Activated naive CD4-positive, alpha-beta T cell treated with anti-CD3 and anti-CD28 coated beads, Interleukin-2, amount 50 U/mL, for 72 hours (primary cell): ENCODE measurements at places on chromosomes 16 and 17. TPM values are rescaled to one million over a fixed set of nuclear protein-coding genes. Genes with fewer than 3 reads are reported as not detected.

GRCh38 chr16:49277386-49277742 lies 4.3 kb downstream of the CBLN1 start:
- no peak for DNase-seq

DNA sequence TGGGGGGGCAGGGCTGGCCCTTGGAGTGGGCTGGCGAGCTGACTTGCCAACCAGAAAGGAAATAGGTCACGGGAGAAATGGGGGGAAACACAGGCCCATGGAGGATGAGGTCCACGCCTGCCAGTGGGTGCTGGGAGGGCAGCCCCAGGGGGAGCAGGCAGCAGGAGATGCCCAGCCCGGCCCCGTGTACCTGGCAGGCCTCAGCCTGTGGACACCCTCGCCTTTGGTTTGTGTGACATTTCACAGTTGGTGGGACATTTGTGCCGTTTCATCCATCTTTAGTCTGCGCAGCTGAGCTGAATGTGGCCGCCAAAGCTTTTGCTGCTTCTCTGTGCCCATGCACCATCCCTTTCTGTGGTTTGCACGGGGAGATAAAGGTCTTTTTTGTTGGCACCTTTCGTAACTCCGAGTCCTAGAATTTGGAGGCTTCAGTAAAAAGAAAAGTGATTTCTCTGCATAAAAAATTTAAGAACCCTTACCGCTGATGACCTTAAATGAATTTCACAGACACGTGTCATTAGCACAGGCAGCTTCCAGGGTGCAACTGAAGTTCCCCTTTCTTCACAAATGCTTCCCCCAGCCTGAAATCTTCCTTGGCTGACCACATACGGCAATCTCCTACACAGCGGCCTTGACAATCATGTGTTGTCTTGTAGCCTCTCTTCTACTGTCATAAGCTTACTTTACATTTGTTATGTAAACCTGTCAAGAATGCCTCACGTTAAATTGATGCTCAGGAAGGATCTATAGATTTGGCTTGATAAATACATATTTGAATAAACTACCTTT lies 193.6 kb downstream of the RPTOR start:
- no peak for DNase-seq

DNA sequence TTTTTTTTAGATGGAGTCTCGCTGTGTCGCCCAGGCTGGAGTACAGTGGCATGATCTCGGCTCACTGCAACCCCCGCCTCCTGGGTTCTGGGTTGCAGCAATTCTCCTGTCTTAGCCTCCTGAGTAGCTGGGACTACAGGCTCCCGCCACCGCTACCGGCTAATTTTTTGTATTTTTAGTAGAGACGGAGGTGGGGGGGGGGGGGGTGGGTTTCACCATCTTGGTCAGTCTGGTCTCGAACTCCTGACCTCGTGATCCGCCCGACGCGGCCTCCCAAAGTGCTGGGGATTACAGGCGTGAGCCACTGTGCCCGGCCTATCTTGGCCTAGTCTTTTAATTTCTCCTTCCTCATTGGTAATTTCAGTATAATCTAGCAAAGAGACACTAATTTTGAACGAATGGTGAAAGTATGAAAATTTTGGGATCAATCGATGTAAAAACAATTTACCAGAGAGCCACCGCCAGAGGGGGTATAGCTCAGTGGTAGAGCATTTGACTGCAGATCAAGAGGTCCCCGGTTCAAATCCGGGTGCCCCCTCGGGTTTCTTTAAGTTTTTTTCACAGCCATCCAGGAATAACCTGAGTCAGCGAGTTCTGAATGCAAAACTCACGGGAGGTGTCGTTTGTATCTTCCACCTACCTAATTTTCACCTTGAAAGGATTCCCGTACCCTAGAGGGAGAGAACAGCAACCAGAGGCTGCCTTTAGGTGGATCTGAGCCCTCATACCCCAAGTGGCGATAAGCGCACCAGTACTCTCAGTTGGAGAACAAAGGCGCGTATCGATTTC lies 2.5 kb upstream of the LASP1 start:
- no peak for DNase-seq

- DNase-seq: no peak
These were observed 763 bp downstream of the ZKSCAN2 start for GRCh38 chr16:25256695-25257469.

GRCh38 chr16:11400076-11400475 lies 54.8 kb downstream of the RMI2 start:
- no peak for DNase-seq

- DNase-seq: no peak
These were observed 14.4 kb upstream of the CCL13 start for GRCh38 chr17:34341916-34342315.

DNA sequence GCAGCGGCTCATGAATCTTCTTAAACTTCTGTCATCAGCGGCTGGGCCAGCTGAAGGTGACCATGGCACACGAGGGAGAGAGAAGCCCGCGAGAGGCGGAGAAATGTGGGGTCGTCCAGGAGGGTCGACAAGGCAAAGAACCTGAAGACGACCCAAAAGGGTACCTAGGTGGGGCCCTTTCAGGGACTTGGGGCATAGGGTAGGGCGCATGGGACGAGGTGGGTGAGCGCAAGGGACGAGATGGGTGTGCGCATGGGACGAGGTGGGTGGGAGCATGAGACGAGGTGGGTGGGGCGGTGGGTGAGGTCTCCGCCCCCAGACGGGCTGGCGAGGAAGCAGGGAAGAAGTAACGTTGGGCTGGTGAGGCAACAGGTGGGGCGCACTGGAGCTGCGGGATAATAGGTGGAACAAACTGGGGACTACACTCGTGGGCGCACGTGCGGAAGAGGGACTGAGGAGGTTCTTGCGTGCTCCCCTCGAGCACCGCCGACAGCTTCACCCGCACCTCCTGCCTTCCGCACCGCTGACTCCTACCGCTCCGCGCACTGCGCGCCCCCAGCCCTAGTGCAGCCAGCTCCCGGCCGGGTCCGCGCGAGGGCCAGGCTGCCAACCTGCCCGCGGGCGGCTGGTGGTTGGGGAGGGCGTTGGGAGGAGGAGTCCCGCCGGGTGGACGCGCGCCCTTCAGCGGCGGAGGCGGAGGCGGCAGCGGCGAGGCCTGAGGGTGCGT lies 23.2 kb upstream of the CRYM start:
- peak; percentile 56 for DNase-seq

DNA sequence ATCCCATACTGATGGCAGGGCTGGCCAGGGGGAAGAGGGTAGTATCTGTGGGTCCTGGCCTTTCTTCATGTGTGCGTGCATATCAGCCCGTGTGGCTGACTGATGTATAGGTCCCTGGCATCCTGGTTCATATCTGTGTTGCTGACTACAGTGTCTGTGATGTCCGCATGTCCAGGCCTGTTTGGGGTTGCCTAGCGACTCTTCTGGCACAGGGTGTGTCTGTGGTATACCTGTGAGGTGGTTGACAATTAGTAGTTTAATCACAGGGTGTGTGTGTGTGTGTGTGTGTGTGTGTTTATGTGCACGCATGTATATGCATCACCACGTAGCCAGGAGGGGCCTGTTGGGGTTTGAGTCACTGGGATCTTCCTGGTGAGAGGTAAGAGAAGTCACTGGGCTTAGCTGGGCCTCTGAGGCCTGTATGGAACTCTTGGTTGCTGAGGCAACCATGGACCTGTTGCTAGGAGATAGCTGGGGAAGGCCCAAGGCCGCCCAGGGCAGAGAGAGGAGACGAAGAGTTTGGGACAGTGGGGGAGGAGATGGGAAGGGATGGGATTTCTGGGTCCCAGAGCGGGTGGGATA lies 603 bp upstream of the TMEM95 start:
- DNase-seq: no peak

GRCh38 chr17:13957636-13958035 lies 111.7 kb upstream of the COX10 start:
- no peak for DNase-seq

DNA sequence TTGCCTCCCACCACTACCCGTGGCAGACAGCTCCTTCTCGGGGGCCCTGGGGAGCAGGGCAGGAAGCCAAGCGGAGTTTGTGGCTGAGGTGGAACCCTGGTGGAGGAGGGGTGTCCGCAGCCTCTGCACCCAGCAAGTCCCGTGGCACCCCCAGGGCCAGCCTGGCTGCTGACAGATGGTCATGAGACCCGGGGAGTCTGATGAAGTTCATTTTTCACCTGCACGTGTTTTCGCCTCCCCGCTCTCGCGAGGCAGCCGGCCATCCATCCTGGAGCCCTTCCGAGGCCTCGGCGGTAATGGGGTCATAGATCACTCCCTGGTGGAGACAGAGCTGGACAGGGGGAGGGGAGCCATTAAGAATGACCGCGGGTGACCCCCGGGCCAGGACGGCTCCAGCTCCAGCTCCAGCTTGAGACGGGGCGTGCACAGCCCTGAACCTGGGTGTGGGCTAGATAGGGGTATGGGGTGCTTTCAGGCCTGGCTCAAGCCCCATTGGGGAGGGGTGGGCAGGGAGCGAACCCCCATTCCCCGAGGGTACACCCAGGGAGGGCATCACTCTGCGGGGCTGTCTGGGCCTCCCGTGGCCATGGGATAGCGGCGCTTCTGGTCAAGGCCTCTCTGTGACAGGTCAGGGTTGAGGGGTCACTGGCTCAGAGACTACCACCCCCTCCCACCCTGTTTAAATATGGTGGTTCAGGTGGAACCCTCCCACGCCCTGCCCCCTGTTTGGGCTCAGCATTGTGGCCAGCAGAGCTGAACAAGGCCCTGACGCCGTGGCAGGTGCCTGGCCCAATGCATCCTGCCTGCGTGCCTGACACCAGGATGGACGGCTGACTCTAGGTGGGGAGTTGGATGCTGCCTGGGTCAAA lies 227.4 kb upstream of the GSE1 start:
- peak; percentile 41 for DNase-seq

GRCh38 chr17:40351359-40352236 lies 12.9 kb downstream of the GJD3 start:
- no peak for DNase-seq

- no peak for DNase-seq
These were observed 168.5 kb downstream of the XYLT1 start for GRCh38 chr16:17302214-17302613.

DNA sequence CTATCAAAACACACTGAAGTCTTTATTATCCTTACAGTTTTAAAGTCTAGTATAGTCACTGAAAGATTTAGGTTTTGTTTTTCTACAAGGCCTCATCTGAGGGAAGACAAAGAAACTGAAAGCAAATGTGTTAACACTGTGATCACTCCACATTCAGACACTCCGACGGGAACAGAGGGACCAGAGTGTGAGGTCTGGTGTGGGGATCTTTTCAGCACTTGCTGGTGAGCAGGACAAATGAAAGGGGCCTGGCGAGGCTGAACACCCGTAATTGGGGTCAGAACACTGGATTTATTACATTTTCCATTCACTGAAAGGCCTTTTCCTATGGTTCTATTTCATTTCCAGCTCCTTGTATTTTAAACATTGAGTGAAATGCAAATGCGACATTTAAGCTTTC lies 910.5 kb downstream of the CDH11 start:
- no peak for DNase-seq

- DNase-seq: no peak
These were observed 15.7 kb downstream of the ZDHHC7 start for GRCh38 chr16:84995663-84996062.

- no peak for DNase-seq
These were observed 327.9 kb downstream of the HS3ST4 start for GRCh38 chr16:26019381-26020242.

Gene RNU2-1
- total RNA-seq: 5,569 TPM

Gene NPB
- 0.27 TPM for total RNA-seq

Gene TMEM114
- not detected for total RNA-seq

Gene FKBP10
- 0.47 TPM for total RNA-seq

Gene CCL3
- total RNA-seq: 34.3 TPM

Gene TNFRSF13B
- total RNA-seq: not detected

Gene TAC4
- not detected for total RNA-seq
